ENCODE measurements at places on chromosomes 11 and 22.

DNA sequence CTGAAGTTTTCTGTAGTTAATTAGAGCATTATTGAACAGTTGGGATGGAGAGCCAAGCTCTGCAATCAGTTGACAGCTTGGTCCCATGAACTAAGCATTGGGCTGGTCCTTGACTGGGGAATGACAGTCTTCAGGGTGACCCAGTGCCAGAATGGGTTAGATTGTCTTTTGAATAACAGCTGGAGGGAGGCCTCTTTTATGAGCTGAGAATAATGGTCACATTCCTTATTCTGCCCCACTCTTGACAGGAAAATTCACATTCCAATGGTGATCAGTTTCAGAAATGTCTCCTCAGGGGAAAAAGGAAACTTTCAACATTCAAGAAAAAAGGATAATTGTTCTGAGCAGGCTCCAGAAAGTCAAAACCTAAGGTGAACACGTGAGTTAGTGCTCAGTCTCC lies 113.9 kb downstream of the KIRREL3 start:
- DNase-seq, result no peak

GRCh38 chr22:17754233-17754925 lies 19.9 kb downstream of the BID start:
- DNase-seq, result no peak

GRCh38 chr11:58024601-58025091 lies 965 bp downstream of the OR9Q1 start:
- no peak for DNase-seq

DNA sequence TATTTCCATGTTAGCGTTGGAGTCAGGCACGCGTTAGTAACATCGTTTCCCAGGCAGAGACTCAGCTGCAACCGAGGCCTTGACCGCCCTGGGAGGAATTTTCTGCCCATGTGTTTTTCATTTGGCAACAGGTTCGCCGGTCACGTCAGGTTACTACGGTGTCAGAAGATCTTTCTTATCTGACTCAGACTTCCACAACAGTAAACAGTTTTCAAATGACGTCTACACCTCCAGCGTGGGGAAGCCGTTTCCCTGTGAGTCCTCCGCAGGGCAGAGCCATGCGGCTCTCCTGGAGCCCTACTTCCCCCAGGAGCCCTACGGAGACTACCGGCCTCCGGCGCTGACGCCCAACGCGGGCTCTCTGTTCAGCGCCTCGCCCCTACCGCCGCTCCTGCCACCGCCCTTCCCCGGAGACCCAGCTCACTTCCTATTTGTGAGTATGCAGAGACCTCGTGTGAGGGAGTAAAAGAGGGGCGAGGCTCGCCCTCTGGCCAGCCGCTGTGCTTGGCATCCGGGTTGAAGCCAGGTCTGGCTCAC lies 14.3 kb upstream of the POU2AF3 start:
- DNase-seq, result no peak

GRCh38 chr22:28029201-28029948 lies 110.3 kb upstream of the PITPNB start:
- DNase-seq, result no peak

DNA sequence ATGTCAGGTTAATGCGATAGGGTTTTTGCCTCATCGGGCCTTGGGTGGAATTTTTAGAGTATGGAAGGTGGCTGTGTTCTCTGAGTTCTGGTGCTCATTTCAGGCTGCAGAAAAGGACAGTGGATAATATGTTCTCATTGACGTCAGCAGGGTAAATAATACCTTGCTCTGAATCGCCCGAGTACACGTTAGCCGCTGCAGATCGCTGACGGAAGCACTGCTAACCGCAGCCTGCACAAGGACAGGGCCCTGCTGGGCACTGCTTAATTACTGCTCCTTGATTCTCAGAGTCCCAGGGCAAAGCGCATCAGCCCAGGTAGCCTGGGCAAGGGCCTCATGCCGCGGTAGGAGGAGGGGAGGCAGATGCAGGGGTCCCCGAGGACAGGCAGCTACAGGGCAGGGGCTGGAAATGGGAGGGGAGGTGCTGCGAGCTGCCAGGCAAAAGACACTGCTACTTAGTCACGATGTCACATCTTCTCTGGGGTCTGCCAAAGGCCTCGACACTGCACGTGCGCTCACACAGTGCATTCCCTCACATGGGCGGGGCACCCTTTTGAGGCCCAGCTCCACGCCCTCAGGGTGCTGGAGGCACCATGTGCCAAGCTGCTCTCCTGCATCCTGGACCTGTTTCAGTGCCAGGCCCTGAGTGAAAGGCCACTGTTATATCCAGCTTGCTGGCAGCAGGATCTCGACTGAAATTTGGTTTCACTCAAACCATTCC lies 35.2 kb downstream of the PPP2R1B start:
- DNase-seq, result no peak

DNA sequence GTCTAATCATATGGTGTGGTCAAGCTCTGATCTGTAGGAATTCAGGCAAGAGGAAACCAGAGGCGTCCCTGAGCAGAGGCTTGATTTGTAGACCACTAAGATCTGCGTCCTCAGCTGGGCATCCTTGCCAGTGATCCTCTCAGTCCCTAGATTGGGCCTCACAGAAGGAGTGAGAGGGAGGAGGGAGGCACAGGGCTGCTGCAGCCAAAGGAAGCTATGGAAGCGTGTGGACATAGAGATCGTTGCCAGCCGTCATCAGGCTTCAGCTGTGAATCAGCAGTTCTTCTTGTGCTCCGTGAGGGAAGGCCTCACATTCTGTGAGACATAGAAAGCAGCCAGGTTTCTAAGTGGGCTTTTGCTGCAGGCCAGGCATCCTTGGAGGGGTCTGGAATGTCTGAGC lies 254.6 kb upstream of the KIRREL3 start:
- no peak for DNase-seq

- no peak for DNase-seq
These were observed 3.2 kb upstream of the RTN4R start for GRCh38 chr22:20271114-20271994.

GRCh38 chr22:19972652-19973550 lies 31.3 kb upstream of the TXNRD2 start:
- no peak for DNase-seq

- no peak for DNase-seq
These were observed 12.9 kb upstream of the RAPSN start for GRCh38 chr11:47461876-47462275.

GRCh38 chr22:40666151-40666848 lies 13.0 kb upstream of the MCHR1 start:
- DNase-seq, result no peak

- DNase-seq, result no peak
These were observed 7.1 kb downstream of the VSIG10L2 start for GRCh38 chr11:125952973-125953372.

- DNase-seq, result no peak
These were observed 23.0 kb downstream of the NECTIN1 start for GRCh38 chr11:119706029-119706428.
